ENCODE measurements at places on chromosomes 13 and 19.

GRCh38 chr19:10667867-10668266, 13.7 kb downstream of the ILF3 start:
- no peak for DNase-seq

DNA sequence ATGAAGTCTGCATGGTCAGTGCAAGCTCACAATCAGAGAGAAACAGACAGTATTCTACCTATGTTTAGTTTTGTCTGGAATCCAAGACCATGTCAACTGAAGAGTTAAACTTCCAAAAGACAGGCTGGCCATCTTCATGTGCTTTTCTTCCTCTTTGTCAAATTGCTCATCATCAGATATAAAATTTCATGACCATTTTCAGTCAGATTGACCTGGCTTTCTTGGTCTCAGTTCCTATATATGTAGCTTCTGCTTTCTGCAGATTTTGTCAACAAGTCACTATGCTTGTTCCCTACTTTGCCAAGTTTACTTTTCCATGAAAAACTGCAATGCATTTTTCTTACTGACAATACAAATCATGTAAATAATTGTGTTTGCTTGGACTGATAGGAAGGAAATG, 13.9 kb downstream of the SLC46A3 start:
- no peak for DNase-seq

DNA sequence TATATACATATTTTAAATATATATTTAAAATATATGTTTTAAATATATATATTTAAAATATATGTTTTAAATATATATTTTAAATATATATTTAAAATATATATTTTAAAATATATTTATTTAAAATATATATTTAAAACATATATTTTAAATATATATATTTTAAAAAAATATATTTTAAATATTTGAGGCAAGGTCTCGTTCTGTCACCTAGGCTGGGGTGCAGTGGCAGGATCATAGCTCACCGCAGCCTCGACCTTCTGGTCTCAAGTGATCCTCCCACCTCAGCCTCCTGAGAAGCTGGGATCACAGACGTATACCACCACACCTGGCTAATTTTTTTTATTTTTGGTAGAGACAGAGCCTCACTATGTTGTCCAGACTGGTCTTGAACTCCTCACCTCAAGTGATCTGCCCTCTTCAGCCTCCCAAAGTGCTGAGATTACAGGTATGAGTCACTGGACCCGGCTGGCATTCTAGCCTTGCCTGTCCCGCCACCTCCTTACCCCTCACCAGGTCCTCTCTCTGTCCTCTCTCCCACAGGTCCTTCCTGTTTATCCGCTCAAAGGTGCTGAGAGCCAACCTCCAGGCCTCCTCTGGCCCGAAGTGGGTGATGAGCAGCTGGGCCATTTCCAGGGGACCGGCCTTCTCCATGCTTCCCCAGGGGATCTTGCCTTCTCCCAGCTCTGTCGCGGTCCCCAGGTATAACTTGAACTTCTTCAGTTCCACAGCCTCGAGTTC, 564 bp downstream of the NLRP12 start:
- DNase-seq: no peak

DNA sequence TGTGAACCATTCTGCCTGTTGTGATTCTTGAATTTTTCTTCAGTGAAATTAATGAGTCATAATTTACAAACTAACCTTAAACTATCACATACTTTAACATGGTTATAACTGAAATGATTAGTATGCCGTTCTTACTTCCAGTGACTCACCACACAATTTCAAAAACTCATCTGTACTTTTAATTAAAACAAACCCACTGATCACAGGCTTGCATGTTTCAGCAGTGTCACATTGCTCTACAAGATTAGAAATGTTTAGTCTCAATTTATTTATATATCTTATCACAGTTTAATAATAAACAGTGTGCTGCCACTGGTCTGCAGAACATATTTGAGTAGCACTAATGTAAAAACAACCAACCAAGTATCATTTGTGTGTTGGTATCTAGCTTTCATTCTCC, 2227.9 kb upstream of the PCDH20 start:
- DNase-seq: no peak

DNA sequence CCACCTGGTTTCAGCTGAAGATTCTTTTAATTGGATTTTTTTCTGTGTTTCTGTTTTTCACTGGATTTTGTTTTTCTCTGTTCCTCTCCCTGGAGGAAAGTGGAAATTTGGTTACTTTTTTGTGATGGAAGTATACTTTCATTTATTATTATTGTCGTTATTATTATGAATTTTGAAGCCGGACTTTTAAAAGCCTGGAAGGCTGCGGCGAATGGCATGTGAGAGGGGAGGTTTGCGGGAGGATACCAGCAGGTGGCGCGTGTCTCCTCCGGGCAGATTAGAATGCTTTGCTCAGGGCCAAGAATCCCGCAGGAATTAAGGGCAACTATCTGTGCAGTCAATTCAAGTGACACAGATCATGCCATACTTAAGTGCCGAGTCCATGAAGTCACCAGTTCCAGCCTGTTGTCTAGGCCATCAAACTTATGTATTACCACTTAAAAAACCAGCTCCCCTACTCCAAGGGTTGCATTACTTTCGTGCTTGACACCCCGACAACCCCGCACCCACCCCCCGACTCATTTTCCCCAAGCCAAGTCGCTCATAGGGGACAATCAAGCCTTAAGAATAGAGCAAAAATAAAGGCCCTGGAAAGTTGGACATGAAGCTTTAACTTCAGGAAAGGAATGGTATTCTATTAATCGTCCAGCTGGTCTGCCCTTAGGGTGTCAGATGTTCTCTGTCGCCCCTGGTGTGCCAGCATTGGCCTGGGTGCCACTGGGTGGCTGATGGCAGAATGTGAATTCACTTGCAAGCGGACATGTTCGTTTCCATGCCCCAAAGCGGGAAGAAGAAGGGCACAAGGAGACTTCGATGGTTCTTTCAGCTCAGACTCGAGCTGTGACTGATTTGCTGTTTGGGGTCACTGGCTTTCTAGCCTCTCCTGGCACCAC, 1.3 kb upstream of the LRCH1 start:
- DNase-seq: peak; percentile 23

All from stimulated activated CD4-positive, alpha-beta T cell treated with anti-CD3 and anti-CD28 coated beads, Interleukin-15, amount 100 ng/mL, for 1 hour (primary cell).